ENCODE measurements at places on chromosomes 6 and 20.

GRCh38 chr20:63071541-63072181, 64.9 kb upstream of the BHLHE23 start:
- DNase-seq: no peak

DNA sequence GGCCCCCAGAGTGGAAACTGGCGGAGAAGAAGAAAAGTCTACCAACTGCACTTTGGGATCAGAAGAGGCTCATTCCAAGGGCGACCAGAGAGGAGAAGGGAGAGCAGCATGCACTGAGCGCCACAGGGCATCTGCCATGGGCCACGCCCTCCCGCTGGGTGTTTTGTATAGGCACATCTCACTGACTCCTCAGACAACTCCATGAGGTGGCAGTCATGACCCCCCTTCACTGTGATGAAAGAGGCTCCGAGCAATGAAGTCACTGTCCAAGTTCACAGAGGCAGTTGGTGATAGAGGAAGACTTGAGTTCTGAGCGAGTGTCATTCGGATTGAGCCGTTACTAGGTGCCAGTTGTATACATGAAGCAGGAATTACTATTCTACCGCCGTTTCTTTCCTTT, 15.4 kb downstream of the BPIFB1 start:
- no peak for DNase-seq

GRCh38 chr20:50401587-50402418, 108.4 kb upstream of the PTPN1 start:
- DNase-seq: no peak

GRCh38 chr6:40897390-40898003, 141.5 kb downstream of the UNC5CL start:
- no peak for DNase-seq

GRCh38 chr20:19824861-19825260, 66.8 kb downstream of the RIN2 start:
- DNase-seq: no peak

DNA sequence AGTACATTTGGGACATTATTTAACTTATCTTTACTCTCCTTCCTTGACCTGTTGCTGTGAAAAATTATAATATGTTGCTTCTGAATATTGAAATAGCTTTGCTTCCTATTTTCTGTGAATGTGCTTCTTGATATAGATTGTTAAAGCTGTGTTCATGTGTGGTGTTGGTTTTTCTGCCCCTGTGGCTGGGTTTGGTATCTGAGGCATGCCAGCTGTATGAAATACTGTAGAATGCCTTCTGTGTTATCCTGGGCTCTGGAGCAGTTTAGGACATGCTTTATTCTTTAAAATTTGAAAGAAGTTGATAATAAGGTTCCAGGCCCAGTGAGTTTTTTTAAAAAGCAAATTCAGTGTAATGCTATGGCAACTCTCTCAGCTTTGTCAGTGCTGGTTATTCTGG, 71.7 kb downstream of the HIVEP1 start:
- DNase-seq: no peak

- no peak for DNase-seq
Observed at GRCh38 chr6:73525546-73526330, 4.9 kb upstream of the EEF1A1 start.

GRCh38 chr20:58956078-58956477, 25.0 kb upstream of the NELFCD start:
- DNase-seq: no peak

DNA sequence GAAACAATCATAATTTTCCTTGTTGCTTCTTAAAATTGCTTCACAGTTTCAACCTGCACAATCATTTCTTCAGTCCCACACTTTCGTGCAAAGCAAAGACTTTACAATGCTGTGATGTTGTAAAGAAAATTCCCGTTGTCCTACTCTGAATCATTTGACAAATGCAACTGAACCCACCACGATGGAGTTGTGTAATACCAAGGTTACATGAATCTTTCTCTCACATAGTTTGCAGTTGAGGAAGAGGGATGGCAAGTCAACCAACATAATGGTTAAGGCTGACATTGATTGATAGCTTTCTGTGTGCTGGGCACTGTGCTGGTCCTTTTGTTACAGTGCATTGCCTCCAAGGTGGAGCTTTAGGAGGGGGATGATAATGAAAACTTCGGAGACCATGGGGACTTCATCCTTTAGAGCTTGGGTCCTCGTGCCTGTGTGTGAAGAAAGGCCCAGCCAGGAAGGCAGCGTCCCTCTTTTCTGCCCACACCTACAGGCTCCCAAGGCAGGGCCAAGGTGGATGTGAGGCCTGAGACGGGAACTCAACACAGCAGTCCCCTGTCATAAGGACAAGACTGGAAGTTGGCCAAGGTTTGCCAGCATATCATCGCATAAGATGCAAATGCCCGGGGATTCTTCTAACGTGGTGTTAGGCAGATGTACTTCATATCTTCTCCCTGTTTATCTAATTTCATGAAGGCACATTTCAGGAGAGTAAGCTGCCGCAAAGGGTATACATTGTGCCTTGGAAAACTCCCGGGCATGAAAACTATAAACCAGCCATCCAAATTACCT, 96.9 kb downstream of the LY86 start:
- no peak for DNase-seq

DNA sequence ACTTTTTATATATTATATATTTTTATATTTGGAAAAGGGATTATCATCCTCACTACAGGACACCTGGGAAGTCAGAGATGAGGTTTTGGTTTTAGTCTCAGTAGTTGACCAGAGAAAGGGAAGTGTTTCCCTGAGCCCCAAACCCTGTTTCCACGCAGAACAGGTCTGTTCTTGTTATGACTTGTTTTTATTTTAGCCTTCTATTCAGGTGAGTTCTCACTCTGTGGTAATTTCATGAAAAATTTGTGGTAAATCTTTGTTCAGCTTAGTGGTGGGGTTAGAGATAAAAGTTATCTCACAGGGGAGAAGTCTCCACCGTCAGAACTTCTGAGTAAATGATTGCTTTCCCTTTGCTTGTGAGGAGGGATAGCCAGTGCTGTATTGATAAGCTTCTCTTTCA, 224.9 kb downstream of the FARS2 start:
- no peak for DNase-seq
